CD8-positive, alpha-beta memory T cell (primary cell): ENCODE measurements at places on chromosomes 2 and 18.
A peak's percentile ranks its signal among the peaks of the same experiment; 100 is the strongest.

GRCh38 chr2:206859330-206859739, 80.0 kb upstream of the CPO start:
- DNase-seq = no peak

DNA sequence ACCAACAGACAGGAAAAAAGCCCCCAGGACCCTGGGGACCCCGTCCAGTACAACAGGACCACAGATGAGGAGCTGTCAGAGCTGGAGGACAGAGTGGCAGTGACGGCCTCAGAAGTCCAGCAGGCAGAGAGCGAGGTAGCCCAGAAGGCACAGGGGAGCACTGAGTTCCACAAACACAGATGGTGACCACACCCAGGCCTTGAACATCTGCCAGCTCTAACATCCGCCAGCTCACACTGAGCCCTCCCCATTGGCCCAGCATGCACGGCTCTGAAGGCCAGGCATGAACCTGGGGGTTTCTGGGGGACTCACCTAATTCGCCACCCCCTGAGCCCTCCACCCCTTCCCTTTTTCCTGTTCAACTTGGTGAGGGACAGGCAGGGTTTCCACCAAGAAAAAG, 25.6 kb upstream of the PRLH start:
- no peak for DNase-seq

GRCh38 chr2:29777161-29777560, 144.2 kb downstream of the ALK start:
- no peak for DNase-seq

DNA sequence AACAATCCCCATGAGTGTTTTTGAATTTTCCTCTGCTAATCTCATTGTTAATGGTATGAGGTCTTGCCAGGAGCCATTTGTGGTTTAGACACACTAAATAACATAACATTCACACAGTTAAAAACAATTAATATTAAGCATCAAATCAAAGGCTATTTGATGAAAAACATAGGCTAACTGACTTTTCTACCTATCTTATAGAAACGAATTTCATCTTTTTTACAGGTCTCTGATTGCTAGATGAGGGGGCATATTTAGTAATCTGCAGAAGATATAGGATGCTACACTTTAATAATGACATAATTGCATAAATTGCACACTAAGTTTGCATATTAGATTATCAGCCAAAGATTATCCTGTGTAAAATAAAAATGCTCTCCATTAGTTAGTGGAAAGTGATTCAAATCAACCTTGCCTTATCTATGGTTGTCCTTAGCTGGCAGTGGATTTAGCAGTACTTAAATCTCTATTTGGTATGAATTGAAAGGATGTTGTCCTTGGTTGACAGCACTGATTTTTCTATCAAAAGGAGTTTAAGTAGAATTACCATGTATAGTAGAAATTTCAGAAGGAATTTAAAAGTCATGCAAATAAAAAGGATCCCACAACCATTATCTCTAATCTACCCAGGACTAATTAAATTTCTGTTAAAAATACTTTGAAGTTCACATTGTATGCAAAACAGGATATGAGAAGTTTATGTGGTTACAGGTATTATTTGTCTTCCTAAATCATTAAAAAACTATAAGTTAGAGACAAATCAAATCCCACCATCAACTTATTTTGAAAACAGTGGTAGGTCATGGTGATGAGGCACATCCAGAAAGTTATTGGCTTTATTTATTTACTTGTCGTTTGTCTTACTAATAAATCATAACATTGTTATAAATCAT, 50.6 kb upstream of the SPAG16 start:
- no peak for DNase-seq

GRCh38 chr18:44098551-44099098, 582.1 kb upstream of the SETBP1 start:
- DNase-seq = no peak

DNA sequence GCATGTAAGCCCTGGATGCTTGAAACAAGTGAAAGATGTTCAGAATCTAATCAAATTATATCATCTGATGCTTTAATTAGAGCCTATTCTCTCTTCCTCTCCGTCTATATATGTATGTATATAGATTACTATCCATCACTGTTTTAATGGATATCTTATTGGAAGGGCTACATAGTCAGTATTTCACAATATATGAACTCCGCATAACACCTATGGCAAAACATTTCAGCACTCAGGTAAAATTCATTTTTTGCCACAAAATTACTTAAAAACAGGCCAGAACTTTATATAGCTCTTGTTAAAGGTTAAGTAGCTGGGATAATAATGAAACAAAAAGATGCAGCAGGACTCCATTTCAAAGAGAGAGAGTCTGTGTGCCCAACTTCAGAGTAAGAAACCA, 1.2 kb downstream of the PJVK start:
- no peak for DNase-seq

- DNase-seq = no peak
Measured at GRCh38 chr2:4246364-4247131, 543.2 kb downstream of the DCDC2C start.

GRCh38 chr2:233217892-233218377, 33.5 kb upstream of the ATG16L1 start:
- no peak for DNase-seq

GRCh38 chr2:174327021-174327840, 7.5 kb upstream of the SP9 start:
- no peak for DNase-seq

DNA sequence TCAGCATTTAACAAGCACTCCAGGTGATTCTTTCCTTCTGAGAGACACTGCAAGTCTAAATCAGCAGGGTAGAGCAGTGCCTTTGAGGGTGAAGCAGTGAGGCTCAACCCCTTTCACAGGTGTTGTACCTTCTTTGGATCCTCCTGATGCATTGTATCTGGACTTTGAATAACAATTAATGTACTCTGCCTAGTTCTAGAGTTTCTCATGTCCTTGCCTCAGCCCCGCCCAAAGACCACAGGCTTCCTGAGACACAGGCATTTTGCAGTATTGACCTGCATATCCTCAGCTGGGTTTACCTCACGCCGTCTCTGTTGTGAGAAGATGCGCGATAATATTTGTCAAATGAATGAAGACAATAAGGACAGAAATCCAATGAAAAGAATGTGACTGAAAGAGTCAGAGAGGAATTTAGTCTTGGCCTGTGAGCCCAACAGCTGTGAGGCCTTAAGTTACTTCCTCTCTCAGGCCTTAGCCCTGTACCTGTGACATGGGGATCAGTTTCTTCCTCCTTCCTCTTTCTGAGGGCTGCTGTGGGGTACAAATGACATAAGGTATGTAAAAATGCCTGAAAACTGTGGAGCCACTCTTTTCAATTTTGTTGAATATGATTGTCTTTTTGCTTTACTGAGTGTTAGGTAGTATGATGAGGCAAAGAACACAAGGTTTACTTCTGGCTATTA, 43.7 kb downstream of the WIPF1 start:
- peak; percentile 58 for DNase-seq

GRCh38 chr18:8455661-8456614, 153.3 kb upstream of the RAB12 start:
- DNase-seq = no peak
